ENCODE measurements at places on chromosomes 4 and X.

- DNase-seq, result no peak
Measured at GRCh38 chrX:21374994-21375707, 933 bp downstream of the CNKSR2 start.

- no peak for DNase-seq
Measured at GRCh38 chr4:76882630-76883029, 15.3 kb downstream of the SOWAHB start.

DNA sequence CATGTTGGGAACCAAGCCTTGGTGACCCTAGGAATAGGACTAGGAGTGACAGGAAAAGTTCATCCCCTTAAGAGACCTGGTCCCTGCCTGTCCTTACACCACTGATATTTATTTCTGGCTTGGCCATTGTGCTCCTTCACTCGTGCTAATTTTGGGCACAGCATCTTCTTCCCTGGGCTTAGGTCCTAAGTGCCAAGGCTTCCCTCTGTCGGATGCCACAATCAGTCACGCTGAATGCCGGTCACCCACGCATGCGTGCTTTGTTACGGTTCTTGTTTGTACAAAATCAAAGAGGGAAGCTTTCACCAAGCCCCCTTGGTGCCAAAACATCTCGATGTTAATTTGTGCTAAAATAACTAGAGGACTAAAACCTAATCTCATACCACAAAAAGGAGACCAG lies 17.4 kb upstream of the MAP3K15 start:
- no peak for DNase-seq

GRCh38 chr4:13208558-13209193 lies 275.5 kb downstream of the RAB28 start:
- DNase-seq, result no peak

GRCh38 chr4:15186149-15186548 lies 183.9 kb downstream of the CPEB2 start:
- peak; percentile 19 for DNase-seq

GRCh38 chr4:1562771-1563170 lies 121.3 kb downstream of the FAM53A start:
- no peak for DNase-seq

GRCh38 chr4:98522062-98522461 lies 136.3 kb downstream of the TSPAN5 start:
- DNase-seq, result peak; percentile 18

GRCh38 chr4:163748449-163748848 lies 254.0 kb downstream of the TMA16 start:
- no peak for DNase-seq

DNA sequence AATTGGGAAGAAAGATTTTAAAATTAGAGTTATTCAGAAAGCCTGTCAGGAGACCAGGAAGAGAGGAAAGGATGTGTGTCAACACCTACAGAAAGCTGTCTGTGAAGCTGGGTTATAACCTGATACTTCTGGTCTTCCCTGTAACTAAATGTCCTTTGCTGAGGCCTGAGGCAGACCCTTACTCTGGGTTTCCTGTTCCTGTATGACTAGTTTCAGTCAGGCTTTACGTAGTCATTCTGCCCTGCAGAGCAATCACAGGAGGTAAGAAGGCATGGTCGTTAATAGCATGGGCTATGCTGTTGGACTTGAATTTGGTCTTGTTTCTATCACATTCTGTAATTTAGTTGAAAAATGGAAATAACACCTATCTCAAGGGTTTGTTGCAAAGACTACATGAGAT lies 110.5 kb upstream of the IGFBP7 start:
- DNase-seq, result no peak

DNA sequence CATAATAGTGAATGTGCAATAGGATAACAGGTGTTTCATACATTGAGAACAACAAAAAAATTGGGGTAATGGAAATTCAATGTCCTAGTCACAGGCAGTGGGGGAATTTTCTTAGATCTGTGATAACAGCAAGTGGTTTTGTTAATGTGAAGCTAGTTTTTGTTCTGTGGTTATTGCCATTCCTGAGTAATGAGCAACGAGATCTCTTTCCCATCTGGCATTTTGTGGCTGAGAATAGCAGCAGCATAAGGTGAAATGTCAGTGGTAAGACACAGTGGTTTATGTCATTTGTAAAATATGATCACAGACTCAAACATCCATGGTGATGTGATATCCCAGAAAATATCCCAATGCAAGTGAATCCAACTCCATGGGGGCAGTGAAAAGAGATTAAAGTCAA lies 497.5 kb downstream of the KCNIP4 start:
- peak; percentile 1 for DNase-seq

GRCh38 chr4:52665592-52665991 lies 6.5 kb upstream of the USP46 start:
- DNase-seq, result no peak

- DNase-seq, result peak; percentile 49
Measured at GRCh38 chr4:152628128-152628527, 51.7 kb downstream of the TMEM154 start.

- no peak for DNase-seq
Measured at GRCh38 chr4:136277741-136278140, 1254.6 kb downstream of the PCDH18 start.

DNA sequence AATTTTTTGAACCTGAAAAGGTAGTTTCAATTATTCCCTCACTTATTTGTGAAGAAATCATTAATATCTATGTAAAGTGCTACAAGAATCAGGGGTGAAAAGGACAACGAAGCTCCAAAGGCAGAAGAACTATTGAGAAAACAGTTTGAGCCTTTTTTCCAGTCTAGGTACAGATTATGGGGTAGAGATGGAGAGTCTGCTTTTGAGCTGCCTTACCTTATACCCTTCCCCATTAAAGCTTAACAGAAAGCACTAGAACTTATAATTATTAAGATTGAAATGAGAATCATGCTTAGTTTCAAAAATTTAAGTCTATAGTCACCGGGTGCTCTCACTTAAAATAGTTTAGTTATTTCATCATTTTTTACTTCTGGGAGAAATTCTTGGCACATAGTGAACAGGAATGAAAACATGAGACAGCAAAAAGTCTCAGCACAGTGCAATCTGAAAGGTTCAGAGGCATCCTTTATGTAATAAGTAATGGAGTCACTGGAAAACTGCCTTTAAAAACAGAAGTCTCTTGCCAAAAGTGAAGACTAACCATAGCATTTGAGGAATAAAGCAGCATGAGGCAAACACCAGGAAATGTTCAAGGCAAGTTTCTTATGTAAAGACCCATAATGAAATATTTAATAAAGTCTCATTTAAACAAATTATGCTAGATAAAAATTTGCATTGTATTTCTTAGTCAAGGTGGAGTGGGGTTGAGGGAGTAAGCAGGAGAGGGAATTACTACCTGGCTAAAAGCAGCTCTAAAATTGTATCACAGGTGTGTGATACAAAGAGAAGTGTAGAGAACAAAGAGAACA lies 5.1 kb upstream of the DCLK2 start:
- peak; percentile 91 for DNase-seq

DNA sequence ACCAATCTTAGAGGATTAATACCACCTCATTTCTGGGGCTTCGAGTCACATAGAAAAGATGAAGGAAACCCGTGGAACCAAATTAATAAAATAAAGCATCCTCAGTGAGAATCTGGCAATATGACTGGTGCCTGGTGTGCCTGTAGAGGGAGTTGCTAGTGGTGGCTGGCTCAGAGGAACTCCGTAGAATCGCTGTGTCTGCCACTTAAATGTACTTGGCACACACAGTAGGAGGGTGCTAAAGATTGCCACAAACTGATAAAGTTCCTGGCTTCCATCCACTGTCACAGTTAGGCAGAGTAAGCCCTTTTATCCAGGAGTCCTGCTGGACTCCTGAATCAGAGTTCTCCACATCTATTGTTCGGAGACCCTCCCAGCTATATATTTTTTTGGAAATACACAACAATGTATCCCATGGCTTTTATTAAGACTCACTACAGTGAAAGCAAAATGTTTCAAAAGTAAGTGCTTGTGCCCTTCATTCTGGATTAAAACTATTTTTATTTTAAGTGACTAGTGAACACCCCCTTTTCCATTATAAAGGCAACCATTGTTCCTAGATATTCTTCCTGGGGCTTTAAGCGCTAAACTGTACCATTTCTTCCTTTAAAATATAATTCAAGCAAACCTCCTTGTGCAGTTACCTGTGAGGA lies 56.6 kb downstream of the KIF4A start:
- no peak for DNase-seq

GRCh38 chr4:1277667-1278665 lies 11.7 kb upstream of the MAEA start:
- no peak for DNase-seq

- no peak for DNase-seq
Measured at GRCh38 chr4:105182211-105182610, 35.5 kb downstream of the TET2 start.

DNA sequence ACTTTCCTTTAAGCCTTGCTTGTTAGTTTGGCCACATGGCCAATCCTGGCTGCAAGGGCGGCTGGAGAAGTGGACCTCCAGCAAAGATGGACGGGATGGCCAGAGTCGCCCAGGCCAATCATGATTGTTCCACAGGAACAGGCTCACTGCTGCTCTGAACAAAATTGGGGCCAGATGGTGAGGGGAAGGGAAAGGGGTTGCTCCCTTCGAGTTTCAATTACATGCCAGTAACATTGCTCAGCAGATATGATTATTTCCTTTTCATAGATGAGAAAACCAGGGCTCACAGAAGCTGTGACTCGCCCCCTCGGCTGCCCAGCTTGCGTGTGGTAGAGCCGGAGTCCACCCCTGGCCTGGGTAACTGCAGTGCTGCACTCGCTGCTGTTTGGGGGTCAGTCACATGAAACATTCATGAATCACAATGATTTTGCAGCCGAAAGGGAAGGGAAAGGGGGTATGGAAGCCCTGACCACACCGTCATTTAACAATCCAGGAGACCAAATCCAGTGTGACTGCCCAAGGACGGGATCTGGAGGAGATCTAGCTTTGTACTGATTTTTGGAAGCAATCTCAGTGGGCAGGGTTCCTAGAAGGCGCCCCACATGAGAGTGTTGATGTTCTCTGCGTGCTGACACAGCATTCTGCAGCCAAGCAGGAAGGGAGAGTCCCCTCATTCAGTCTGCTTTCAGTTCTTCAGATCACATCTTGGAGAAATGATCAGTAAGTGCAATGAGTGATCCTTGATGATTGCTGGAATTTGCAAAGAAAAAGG lies 77.3 kb upstream of the MSX1 start:
- peak; percentile 37 for DNase-seq

DNA sequence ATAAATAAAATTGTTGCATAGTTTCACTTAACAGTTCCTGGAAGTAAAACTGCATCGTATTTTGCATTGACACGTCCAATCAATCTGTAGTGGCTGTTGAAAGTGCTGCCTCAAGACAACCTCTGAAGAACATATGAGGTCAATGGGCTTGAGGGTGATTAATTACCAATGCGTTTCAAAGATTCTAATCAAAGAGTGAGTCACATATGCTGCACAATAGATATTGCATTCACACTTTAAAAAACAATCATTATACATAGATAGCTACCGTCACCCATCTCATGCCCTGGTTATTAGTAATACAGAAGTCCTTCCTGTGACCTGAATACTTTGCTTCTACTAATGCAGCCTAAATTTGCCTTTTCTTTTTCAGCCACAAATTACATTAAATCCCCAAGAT lies 743.3 kb upstream of the SLIT2 start:
- DNase-seq, result no peak

- no peak for DNase-seq
Measured at GRCh38 chr4:177778623-177779022, 336.4 kb upstream of the AGA start.

GRCh38 chrX:19514791-19515614 lies at the start of gene MAP3K15:
TSS of gene MAP3K15 (minus strand) at chrX:19515508. CDS start at chrX:19515261, 247 bp downstream.
- peak; percentile 8 for DNase-seq

DNA sequence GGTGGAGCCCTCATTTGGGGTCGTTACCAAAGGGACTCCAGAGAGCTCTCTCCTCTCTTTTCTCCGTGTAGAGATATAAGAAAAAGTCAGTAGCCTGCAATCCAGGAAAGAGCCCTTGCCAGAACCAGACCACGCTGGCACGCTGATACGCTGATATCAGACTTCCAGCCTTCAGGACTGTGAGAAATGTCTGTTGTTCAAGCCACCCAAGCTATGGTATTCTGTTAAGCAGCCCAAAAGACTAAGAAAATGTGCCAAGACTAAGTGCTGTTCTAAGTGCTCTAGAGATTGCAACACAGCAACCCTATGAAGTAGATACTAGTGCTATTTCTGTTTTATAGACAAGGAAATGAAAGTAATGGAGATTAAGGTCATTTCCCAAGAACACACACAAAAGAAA lies 205.7 kb downstream of the CAMK2D start:
- DNase-seq, result no peak

DNA sequence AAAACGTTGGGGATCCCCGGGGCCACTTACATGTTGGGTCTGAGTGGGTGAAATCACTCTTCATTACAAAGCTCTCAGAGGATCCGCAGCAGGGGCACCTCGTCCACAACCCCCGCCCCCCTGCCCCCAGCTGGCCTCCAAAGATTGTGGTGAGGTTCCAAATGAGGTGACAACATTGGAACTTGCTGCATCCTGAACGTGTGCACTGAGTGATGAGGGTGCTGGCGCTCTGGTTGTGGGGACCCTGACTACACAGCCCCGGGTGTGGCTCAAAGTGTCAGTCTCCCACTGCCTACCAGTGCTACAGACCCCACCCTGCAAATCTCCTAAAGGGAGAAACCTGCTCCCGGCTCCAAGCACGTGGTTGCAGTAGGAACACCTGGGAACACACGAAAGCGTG lies 111.9 kb downstream of the PHKA2 start:
- DNase-seq, result no peak

DNA sequence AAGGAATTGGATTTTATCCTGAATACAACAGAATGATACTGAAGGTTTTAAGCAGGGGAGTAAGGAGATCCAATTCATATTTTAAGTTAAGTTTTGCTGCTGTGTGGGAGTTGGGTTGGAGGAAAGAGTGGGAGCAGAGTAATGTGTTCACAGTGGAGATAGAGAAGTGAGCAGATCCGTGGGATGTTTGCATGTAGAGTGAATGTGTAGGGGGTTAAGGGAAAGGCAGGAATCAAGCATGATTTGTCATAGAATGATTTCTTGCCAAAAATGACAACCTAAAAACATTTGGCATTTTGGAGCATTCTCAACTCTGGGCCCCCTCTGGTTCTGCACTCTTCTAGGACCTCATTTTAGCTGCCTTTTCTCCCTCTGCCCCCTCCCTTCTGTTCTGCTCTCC lies 76.6 kb downstream of the ARHGAP10 start:
- DNase-seq, result peak; percentile 47

DNA sequence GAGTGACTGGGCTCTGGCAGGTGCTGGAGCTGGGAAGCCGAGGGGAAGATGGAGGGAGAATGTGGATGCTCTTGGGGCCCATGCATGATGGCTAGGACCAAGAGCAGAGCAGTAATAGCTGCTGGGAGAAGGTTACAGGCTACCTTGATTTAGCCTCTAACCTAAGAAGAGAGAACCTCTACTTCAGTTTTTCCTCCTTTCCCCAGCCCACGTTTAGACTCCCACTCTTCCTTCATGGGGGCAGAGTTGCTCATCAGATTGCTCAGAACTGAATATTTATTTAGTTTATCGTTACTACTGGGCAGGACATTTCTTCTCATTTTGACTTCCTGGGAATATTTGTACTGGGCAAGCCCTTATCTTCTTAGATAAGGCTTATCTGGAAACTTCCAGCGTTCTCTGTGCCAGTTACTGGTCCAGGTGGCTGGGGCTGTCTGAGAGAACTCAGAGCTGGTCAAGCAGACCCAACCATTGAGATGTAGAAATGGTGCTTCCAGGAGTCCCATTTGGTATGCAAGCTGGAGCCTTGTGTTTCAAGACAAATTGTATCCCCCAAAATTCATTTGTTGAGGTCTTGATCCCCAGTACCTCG lies 442.9 kb upstream of the BOD1L1 start:
- DNase-seq, result no peak
